ENCODE measurements at places on chromosomes 5 and 9. TPM values are rescaled to one million over a fixed set of nuclear protein-coding genes. Genes with fewer than 3 reads are reported as not detected.

CCNO gene
- 0.09 TPM for total RNA-seq

LPAR1 gene
- total RNA-seq, result 3.3 TPM

PLPP7 gene
- 3.3 TPM for total RNA-seq

NEUROG1 gene
- not detected for total RNA-seq

CORO2A gene
- total RNA-seq, result 0.18 TPM

NUDT2 gene
- total RNA-seq, result 35.4 TPM

SLC46A2 gene
- not detected for total RNA-seq

PRR16 gene
- 1.6 TPM for total RNA-seq

PCDHGB5 gene
- 14.3 TPM for total RNA-seq

WNK2 gene
- total RNA-seq, result not detected

LCN9 gene
- total RNA-seq, result not detected

PCDHGA2 gene
- total RNA-seq, result 0.90 TPM

SAP30L gene
- total RNA-seq, result 32.0 TPM

CCDC192 gene
- not detected for total RNA-seq

RPL35 gene
- 2,756 TPM for total RNA-seq

ACTL7B gene
- total RNA-seq, result 0.09 TPM

CEP120 gene
- 12.0 TPM for total RNA-seq

NUTM2F gene
- total RNA-seq, result not detected

COL15A1 gene
- not detected for total RNA-seq

PCDHGA4 gene
- 5.0 TPM for total RNA-seq

AQP7 gene
- 0.09 TPM for total RNA-seq

MXD3 gene
- 12.1 TPM for total RNA-seq

NOXA1 gene
- 0.18 TPM for total RNA-seq

CTNND2 gene
- not detected for total RNA-seq

ENTPD2 gene
- total RNA-seq, result not detected

FCN2 gene
- not detected for total RNA-seq

PCDHB15 gene
- 0.90 TPM for total RNA-seq

SOHLH1 gene
- not detected for total RNA-seq

OR5C1 gene
- total RNA-seq, result not detected

PLAA gene
- total RNA-seq, result 48.0 TPM

MARCHF3 gene
- 59.3 TPM for total RNA-seq

GAS1 gene
- 1.2 TPM for total RNA-seq

PCDHGC5 gene
- 0.94 TPM for total RNA-seq

INSL4 gene
- total RNA-seq, result not detected

SLC1A3 gene
- 0.19 TPM for total RNA-seq

CCDC152 gene
- 0.56 TPM for total RNA-seq

KCNV2 gene
- total RNA-seq, result not detected

INSL6 gene
- not detected for total RNA-seq

FYB1 gene
- total RNA-seq, result not detected

CDC20B gene
- total RNA-seq, result not detected

MYMK gene
- not detected for total RNA-seq

PCDH1 gene
- total RNA-seq, result 222 TPM

PCDHAC2 gene
- total RNA-seq, result 0.09 TPM

SMIM33 gene
- not detected for total RNA-seq

TNFSF15 gene
- total RNA-seq, result 0.27 TPM

HTR1A gene
- total RNA-seq, result not detected

HEMGN gene
- not detected for total RNA-seq
